ENCODE measurements at places on chromosomes 6 and 20.

DNA sequence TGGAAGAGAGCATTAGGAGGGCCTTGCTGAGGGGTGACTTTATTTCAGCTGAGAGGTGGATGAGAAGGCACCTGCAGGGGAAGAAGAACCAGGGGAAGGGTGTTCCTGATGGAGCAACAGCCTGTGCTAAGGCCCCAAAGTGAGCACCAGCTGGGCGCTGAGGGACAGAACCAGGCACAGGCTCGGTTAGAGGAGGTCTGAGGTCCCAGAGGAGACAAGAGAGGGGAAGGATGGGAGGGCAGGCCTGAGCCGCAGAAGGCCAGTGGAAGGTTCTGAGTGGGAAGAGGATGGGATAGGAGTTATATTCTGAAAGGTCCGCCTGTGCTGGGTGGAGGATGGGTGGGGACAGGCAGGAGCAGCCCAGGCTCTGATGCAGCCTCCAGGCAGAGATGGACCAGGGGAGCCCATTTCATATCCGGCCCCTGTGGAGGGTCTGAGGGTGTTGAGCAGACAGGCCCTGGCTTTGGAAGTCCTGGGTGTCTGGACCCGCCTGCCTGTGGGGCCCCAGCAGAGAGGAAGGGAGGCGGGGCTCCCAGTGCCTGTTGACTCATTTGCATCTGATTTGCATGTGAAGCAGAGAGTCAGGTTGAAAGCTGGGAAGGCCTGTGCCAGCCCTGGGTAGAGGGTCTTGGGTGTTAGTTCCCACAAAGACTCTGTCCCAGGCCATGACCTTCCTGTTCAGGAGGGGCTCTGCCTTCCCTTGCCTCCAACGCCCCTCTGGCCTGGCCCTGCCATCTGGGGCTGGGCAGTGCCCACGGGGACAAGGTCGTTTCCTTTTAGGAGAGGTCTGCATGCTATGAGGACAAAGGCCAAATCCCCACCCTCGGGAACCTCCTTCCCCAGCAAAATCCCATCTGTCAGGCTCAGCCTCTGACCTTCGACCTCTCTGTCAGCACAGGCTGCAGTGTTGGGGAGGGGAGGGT, 10.6 kb upstream of the FAM110A start:
- no peak for DNase-seq

- no peak for DNase-seq
Measured at GRCh38 chr6:11404081-11404480, 133.5 kb upstream of the TMEM170B start.

DNA sequence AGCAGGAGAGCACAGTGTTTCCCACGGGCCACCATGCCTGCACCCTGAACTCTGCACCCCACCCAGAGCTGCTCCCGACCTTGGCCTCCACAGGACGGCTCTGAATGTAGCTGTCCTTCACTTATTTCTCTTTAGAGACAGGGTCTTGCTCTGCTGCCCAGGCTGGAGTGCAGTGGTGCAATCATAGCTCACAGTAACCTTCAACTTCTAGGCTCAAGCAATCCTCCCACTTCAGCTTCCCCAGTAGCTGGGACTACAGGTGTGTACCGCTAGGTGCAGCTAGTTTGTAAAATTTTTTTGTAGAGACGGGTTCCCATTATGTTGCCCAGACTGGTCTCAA, 130.9 kb downstream of the AGPAT4 start:
- no peak for DNase-seq

DNA sequence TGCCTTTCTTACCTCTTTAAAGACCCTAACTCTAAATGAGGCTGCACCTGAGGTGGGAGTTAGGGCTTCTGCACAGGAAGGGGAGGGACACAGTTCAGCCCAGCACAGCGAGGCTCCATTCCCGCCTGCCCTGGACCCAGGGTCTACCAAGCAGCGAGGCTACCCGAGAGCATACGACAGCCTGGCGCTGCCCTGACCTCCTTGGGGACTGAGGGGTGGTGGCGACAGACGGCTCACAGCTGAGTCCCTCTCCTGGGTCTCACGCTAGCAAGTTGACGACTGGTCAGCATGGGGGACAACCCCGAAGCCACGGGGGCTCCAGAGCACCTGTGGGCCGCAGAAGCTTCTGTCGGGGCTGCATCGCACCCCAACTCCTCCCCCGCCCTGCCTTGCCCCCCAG, 24.4 kb downstream of the SLC17A9 start:
- no peak for DNase-seq

DNA sequence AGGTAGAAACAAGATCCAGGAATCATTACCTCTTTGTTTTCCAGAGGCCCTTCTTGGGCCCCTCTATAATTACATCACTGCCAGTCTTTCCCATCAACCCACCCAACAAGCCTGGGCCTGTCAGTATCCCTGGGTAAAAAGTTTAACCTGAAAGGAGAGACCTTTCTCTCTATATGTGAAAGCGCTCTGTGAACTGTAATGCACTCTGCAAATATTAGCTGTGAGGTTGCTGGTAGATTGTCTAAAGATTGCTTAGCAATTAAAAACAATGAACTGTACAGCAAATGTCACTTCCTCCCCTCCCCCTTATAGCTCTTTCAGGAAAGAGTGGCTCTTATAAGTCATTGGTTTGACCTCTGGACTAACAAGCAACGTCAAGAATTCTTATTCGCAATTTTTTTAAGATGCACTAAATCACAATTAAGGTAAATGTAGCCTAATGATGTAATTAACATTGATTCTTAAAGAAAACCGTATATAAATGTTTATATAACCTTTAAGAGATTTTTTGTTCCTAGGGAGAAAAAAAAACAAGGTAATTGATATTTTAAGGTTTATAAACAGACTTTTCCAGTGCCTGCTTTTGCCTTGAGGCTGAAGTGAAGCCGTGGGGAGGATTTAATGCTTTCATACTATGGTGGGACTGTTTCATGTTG, 18.4 kb downstream of the ECT2L start:
- DNase-seq: no peak

GRCh38 chr20:16760431-16761304, 12.5 kb downstream of the OTOR start:
- no peak for DNase-seq

GRCh38 chr20:58431134-58431533, 42.1 kb downstream of the VAPB start:
- no peak for DNase-seq

- no peak for DNase-seq
Measured at GRCh38 chr6:40614671-40615070, 27.5 kb upstream of the LRFN2 start.

DNA sequence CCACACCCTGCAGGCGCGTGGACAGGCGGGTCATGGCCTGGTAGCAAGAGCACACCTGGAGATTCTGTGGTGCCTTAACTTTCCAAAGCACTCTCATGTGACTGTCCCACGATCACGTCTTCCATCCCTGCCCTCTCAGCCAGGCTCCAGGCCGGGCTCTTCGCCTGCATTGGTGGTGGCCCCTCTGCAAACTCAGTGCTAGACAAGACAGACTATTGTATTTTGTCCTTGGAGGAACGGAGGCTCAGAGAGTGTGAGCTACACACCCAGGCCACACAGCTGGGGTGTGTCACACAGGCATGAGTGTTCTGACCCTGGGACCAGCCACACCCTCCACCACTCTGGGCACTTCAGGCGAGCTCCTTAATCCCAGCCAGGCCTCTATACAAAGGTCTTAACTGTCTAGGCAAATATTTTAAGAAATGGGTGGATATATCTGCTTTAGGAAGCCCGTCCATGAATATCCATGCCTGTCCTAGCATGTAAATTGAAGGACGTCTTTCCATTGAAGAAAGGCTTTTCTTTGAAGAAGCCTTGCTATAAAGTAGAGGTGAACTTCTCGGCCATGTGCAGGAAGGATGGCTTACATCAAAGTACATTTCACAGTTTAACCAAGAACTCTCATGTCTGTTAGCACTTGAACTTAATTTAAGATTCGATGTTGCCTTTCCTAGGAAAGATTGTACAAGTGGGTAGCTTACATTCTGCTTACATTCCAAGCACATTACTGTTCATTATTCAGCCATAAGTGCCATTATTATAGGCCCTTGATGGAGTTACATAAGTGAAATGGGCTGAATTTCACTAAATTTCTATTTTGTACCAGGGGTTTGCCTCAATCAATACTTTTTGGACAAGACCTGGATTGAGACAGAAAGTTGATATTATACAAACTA, 263.9 kb downstream of the DLL1 start:
- no peak for DNase-seq

GRCh38 chr20:10423735-10424134, 10.3 kb downstream of the MKKS start:
- no peak for DNase-seq

- no peak for DNase-seq
Measured at GRCh38 chr6:7974938-7975763, 64.6 kb upstream of the TXNDC5 start.

DNA sequence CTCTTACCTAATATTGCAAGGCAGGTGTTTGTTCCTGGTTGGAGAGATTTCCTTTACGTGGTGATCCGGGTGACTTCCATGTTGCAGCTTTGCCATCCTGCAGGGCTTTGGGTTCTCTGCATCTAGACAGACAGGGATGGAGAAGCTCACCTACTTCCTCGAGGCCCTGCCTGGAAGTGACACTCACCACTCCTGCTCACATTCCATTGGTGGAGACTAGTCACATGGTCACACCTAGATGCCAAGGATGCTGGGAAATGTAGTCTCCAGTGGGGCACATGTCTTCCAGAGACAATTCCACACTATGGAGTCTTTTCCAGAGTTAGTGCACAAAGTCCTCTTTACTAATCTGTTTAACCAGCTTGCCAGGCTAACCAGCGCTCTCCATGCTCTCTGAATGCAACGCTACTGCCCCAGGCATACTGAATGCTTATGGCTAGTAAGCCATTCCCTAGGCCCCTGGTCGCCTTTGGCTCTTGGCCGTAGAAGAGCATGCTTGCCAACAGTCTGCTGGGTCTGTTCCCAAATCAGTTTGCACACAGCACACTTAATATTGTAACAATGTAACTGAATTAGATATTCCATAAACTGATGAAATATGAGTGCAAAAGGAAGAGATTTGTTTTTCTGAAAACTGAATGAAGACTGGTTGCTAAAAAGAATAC, 6.7 kb upstream of the KCNK15 start:
- peak; percentile 18 for DNase-seq

- no peak for DNase-seq
Measured at GRCh38 chr20:44402391-44403193, 47.1 kb downstream of the HNF4A start.

DNA sequence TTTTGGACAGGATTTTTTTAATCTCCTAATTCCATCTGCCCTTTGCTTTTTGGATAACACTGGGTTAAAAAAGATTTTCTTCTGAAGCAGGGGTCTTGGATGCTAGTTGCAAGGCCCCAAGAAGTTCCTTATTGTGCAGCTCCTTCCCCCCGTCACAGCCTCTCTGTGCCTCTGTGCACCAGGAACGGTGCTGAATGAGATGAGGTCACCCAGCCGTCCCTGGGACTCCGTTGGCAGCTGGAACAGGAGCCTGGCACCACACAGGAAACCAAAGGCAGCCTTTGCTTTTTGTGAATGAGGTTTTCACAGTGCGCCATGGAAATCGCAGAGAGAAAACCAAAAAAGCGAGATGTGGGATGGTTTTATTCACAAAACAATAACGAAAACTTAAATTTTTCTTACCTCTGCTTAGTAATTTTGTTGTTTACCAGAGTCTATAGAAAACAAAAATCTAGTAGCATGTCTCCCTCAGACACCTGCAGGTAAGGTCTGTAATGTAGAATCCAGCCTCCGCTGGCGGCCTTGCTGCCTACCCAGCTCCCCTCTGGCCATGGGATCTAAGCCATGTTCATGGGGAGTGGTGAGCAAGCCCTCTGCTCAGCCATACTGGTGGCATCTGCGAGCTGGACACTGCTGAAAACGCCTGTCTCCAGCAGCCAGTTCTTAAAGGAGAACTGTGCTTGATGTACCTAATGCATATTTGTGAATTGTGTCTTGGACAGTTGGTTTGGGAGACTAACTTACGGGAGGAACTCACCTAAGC, 40.4 kb upstream of the SYNJ2 start:
- no peak for DNase-seq

DNA sequence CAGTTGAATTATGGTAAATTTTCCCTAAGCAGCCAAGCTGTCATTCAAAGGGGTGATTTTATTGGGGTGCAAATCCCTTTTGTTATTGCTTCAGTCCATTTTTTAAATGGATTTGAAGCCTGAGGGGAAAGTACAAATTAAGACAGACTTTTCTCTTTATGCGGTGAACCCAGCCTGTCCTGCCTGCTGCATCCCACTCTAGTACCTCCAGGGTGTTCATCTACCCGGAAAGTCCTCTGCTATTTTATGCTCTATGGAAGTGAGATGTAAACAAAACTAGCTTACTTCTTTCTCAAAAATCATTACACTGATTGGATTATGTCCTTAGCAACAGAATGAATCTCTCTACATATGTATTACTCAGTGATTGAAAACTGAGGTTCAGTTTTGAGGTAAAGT, 1088.9 kb upstream of the CITED2 start:
- DNase-seq: no peak

GRCh38 chr6:156994215-156995076, 217.3 kb downstream of the ARID1B start:
- no peak for DNase-seq

DNA sequence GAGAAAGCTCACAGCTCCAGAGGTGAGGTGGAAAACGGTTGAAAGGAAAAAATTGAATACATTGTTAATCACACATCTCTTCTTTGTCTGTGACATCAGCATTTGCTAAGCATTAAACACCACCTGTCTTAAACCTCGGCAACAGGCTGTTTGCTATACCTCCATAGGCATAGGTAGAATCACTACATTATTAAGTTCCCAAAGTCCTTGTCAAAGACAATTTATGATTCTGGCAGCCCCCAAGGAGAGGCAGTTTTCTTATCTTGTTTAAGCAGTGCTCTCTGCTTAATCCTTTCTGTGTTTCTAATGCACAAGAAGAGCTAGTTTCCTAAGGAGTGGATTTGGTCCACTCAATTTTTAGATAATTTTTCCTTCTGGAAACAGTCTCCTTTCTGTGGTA, 249.7 kb downstream of the NKAIN2 start:
- no peak for DNase-seq

GRCh38 chr6:49326347-49326746, 136.7 kb downstream of the MMUT start:
- no peak for DNase-seq

DNA sequence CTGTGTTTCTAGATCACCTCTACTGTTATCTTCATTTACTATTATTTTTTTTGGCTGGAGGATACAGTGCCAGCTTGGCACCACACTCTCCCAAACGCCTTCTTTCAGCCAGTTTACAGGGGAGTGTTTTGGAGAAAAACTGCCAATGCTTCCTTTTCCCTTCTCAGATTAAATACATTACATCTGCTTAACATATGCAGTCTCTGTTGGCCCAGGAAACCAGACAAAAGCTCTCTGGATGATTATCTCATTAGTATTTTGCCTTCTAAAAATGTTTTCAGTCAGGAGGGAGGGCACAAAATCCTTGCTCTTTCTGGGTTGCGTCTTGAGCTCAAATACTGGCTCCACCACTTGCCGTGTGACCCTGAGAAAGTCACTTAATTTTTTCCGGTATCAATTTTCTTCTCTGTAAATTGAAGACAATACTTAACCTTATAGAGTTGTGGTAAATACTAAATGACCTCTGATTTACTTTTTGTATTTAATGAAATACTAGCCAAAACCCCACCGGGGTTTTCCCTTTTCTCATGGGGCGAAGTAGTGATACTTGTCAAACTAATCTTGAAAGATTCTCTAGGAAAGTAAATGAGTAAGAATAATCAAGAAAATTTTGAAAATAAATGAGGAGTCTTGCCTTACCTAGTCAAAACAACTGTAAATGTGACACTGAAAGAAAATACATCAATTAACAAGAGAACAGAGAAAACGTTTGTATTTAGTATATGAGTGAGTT, 146.2 kb downstream of the MMS22L start:
- no peak for DNase-seq

GRCh38 chr6:45049188-45049843, 278.8 kb upstream of the RUNX2 start:
- no peak for DNase-seq

Data from activated CD4-positive, alpha-beta T cell treated with anti-CD3 and anti-CD28 coated beads, Interleukin-2, amount 50 U/mL, for 4 hours (primary cell).